T-helper 9 cell (primary cell): ENCODE measurements at places on chromosomes 16 and 17.
A peak's percentile ranks its signal among the peaks of the same experiment; 100 is the strongest.

DNA sequence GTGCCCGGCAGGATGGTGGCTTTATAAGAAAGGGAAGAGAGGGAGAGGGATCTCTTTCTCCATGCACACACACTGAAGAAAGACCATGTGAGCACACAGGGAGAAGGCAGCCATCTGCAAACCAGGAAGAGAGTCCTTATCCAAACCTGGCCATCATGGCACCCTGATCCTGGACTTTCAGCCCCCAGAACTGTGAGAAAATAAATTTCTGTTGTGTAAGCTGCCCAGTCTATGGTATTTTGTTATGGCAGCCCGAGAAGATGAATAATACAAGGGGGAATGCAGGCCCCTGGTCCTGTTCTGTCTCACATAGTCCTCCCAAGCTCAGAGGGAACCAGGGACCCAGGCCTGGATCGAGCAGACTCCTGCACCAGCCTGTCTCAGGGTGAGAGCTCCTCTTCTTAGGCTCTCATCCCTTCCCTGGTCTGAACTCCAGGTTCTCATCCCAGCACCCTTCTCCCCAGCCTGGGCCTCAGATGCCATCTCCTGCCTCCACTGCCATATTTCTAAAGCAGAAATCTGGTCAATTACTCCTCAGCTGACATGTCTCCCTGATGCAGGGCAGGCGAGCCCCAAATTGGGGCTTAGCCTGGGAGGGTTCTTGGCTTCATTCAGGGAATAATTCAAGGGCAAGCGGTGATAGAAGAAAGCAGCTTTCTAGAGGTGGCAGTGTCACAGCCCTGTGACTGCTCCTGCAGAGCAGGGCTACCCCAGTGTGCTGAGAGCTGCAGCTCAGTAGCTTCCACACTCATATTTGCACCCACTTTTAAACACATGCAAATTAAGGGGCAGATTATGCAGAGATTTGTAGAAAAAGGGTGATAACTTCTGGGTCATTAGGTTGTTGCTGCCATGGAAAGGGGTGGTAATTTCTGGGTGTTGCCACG is 28.8 kb downstream of the IGFBP4 start:
- DNase-seq = no peak

DNA sequence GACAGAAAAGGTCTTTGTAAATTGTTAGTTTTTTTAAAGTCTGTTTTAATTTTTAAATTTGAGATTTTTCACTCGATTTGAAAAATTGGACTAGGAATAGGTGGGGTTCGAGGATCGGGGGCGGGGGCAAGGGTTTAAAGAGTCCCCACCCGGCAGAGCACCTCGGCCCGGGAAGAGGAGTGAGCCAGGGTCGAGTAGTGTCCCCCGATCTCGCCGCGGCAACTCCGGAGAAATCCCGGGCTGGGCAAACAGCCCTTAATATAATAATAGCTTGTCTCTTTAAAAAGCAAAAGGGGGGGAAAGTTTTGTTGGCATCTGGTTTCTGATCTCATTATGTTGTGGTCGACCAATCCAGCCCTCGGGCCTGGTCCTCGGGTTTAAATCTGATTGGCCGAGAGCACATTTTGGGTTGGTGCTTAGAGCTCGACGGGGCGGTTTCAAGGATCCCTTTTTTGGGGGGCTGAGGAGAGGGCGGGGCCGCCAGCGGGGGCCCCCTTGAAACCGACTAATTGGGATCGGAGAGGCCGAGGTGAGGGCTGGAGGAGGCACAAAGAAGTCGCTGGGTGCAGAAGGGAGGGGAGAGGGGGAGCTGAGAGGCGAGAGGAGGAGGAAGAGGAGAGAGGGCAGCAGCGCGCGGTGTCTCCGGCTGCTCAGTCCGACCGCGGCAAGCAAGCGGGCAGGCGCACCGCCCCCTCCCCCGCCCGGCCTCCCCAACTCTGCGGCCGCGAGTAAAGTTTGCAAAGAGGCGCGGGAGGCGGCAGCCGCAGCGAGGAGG is at the start of gene FZD2:
TSS of gene FZD2 (plus strand) at position 653 of the 775 bp plus-strand sequence. CDS start 205 bp downstream, outside the sequence.
- no peak for DNase-seq

DNA sequence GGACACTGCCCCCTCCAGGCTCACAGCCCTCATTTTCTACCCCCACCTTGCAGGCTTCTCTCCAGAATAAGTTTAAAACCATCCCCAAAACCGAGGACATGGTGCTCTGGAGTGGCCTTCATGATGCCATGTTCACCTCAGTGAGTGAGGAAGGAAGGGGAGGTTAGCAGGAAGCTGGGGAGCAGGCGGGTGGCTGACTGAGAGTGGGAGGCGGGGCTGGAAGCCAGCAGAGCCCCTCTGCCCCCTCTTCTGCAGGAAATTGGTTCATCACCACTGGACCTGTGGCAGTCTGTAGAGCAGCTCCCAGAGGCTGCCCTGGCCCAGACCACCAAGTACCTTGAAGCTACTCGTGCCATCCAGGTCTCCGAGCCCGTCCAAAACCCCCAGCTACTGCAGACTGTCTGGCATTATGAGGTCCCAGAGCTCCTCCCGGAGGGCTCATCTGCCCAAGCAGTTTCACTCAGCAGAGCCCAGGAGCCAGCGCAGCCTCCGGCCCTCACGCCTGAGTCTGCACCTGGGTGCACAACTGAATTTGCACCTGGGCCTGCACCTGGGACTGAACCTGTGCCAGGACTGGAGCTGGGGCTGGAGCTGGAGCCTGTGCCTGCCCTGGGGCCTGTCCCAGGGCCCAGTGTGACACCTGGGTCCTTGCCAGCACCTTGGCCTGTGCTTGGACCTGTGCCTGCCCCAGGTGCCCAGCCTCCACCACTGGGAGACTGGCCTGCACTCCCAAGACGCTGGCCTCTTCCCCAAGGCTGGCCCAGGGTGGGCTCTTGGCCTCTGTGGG is 19.0 kb downstream of the C16orf96 start:
- no peak for DNase-seq

DNA sequence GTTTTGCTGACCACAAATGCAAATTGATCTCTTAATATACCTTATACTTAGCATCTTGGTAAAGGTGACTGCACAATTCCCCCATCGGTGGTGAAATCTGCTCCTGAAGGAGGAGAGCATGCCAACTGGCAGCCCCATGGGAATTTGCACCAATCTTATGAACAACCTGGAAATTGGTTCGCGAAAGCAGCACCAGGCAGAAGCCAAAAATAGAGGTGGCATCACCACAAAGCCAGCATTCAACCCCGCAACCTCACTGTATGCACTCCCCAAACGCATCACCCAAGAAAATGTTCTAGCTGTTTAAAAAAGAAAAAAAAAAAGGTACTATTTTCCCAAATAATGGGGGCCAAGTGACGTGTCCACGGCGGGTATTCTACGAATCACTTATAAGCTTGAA is 213.4 kb downstream of the ZFHX3 start:
- no peak for DNase-seq

DNA sequence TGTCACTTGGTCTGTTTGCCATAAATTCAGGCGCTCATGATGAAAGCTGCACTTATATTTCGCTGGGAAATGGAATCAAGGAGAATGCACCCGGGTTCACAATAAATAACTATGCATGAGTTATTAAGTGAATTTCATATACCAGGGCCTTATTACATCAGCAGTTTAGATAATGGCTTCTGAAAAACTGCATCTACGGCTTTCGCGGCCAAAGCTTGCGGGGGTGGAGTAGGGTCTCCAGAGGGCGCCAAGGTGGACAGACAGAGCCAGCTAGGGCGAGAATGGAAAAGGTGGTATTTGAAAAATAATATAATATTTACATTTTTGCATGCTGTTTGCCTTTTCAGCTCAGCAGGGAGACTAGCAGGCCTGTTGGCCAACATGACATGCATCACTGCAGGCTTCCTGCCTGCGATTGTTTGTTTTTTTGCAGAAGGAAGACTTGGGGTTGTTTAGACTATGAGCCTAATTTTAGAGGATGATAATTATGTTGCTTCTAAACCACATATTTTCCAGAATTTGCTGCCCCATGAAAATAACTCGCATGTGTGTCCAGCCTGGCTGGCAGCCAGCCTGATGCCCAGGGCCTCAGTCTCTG is 173.8 kb upstream of the IRX3 start:
- no peak for DNase-seq

- no peak for DNase-seq
Measured at GRCh38 chr17:76561799-76562268, 22.0 kb downstream of the PRCD start.

- no peak for DNase-seq
Measured at GRCh38 chr17:59296190-59296589, 35.3 kb upstream of the YPEL2 start.

DNA sequence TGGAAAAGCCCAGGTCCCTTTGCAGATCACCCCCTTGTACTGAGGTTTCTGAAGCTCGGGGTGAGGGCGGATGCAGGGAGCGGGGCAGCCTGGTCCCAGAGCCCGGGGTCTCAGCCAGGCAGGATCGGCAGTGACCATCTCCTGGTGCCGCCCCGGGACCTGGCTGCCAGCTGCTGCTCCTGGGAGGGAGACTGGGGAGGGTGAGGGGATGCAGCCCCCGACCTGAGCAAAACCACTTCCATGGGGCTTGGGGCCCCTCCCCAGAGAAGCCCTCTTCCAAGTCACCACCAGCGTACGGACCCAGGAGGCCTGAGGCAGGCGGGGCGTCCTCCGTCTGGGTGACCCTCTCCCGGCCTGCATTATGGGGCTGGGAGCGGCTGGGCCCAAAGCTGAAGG is 14.8 kb downstream of the CD7 start:
- no peak for DNase-seq

DNA sequence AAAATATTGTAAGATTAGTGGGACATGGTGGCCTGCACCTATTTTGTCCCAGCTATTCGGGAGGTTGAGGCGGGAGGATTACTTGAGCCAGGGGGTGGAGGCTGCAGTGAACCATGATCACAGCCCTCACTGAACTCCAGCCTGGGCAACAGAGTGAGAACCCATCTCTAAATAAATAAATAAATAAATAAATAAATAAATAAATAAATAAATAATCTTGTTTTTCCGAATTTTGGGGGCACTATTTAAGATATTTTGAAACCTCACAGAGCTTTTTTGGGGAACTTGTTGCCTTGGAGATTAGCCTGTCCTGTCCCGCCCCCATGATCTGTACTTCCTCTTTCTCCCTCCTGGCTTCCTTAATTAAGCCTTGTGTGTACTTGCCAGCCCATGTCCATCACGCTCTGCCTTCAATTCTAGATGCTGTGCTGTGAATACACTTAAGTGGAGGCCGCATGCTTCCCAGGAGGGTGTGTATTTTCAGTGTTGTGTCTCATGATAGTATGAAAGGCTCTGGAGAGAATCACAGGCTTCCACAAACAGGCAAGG is 4.4 kb downstream of the LGALS9 start:
- DNase-seq = no peak

GRCh38 chr17:77719806-77720205 is 238.7 kb upstream of the TNRC6C start:
- no peak for DNase-seq

DNA sequence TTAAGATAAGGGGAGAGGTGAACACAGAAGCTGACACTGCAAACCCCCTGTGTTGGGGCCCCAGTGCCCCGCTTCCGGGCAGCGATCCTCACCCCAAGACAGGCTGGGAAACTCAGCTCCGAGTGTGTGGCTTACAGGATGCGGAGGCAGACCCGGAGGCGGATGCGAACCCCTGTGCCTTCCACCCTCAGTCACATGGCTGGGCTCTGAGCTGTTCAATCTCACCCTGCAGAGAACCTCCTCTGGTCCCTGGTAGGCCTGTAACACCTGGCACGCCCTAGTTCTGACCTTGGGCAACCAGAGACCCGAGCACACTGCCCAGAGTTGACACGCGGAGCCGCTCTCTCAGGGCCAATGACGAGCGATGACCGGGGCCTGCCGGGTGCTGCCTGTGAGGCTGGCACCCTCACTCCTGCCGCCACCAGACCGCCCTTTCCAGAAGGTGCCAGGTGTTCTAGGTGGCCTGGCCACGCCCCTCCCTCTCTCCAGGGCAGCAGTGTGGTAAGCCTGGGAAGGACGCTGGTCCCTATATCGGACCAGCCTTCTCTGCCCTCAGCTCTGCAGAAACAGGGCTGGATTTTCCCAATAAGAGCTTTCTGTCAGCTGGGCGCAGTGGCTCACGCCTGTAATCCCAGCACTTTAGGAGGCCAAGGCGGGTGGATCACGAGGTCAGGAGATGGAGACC is 23.3 kb downstream of the MEAK7 start:
- no peak for DNase-seq

- DNase-seq = peak; percentile 4
Measured at GRCh38 chr17:57747221-57748017, 2.3 kb upstream of the CCDC182 start.

DNA sequence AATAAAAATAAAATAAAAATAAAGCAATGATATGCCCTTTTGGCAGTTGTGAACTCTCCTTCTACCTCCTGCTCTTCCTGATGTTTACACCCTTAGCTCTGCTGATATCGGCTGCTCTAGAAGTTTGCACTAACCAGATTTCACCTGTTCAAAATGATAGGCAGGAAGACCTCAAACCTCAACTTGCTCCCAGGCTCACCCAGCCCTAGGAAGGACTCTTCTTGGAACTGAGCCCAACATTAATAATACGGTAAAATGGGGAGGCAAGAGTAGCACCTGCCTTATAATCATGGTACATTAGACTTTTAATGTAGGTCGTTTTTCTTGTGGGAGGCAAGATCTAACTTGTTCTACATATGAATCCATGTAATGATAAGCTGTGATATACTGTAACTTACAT is 61.2 kb upstream of the MED13 start:
- no peak for DNase-seq

DNA sequence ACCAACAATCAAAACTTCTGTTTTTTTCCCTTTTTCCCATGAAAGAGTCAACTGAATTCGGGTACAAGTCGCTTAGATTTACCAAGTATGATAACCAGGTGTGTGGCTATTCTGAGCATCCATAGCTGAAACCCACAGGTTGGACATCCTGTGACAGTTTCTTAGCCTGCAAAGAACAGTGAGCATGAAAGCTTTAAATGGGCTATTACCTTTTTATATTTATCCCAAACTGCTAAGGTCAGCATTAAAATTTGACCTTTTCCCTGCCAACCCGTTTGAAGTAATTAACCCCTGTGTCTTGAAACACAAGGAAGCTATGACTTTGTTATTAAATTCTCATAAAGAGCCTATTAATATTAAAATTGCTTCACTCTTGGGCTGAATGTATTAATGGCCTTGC is 1065.0 kb upstream of the RBFOX1 start:
- no peak for DNase-seq
